ENCODE measurements at places on chromosomes 6 and 20.

DNA sequence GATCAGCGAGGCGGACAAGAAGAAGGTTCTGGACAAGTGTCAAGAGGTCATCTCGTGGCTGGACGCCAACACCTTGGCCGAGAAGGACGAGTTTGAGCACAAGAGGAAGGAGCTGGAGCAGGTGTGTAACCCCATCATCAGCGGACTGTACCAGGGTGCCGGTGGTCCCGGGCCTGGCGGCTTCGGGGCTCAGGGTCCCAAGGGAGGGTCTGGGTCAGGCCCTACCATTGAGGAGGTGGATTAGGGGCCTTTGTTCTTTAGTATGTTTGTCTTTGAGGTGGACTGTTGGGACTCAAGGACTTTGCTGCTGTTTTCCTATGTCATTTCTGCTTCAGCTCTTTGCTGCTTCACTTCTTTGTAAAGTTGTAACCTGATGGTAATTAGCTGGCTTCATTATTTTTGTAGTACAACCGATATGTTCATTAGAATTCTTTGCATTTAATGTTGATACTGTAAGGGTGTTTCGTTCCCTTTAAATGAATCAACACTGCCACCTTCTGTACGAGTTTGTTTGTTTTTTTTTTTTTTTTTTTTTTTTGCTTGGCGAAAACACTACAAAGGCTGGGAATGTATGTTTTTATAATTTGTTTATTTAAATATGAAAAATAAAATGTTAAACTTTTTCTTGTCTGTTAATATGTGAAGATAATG is 2.2 kb downstream of the HSPA1B start:
- DNase-seq, result no peak

GRCh38 chr20:12321736-12322135 is 404.0 kb downstream of the BTBD3 start:
- DNase-seq, result no peak

DNA sequence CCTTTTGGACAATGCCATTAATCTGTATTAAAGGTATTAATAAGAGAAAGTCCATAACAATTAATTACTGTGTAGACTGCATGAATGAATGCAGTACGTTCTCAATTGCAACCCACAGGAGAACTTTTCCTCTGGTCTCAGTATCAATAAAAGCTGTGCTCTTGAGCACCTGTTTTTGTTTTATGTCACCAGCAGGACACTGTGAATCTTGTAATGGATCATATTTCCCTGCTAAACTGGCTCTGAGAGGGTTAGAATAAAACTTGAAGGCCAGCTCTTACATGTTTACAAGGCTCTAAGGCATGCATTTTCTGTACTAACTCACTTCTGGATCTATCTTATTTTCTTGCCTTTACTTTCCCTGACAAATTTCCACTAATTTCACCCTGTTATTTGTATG is 214.3 kb upstream of the PLN start:
- no peak for DNase-seq

- DNase-seq, result no peak
These were observed 12.1 kb downstream of the APMAP start for GRCh38 chr20:24980291-24981053.

DNA sequence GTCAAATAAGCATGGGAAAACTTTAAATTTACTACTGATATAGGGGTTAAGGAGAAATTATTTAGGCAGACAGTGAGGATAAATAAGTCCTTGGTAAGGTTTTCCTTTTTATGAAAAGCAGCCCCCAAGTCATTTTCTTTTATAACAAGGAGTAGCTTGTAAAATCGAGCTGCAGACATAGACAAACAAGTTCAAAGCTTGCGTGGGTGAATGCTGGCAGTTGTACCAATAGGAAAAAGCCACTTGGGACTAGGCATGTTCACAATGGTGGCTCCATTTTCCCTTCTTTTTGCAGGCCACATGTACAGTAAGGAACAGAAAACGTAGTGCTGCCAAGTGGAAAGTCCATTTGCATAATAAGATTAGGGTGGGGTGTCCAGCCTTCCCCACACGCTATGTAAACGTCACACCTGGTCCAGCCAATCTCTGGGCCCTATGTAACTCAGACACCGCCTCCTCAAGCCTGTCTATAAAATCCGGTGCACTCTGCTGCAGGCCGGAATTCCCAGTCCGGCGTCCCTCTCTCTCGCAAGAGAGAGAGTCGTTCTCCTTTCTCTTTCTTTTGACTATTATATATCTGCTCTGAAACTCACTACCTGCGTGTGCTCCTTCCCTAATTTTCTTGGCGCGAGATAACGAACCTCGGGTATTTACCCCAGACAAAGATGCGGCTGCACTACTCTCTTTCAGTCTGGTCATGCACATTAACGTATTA is 217.1 kb upstream of the MAN1A1 start:
- DNase-seq, result no peak

- DNase-seq, result no peak
These were observed 2.6 kb downstream of the PRR18 start for GRCh38 chr6:166305562-166306117.

DNA sequence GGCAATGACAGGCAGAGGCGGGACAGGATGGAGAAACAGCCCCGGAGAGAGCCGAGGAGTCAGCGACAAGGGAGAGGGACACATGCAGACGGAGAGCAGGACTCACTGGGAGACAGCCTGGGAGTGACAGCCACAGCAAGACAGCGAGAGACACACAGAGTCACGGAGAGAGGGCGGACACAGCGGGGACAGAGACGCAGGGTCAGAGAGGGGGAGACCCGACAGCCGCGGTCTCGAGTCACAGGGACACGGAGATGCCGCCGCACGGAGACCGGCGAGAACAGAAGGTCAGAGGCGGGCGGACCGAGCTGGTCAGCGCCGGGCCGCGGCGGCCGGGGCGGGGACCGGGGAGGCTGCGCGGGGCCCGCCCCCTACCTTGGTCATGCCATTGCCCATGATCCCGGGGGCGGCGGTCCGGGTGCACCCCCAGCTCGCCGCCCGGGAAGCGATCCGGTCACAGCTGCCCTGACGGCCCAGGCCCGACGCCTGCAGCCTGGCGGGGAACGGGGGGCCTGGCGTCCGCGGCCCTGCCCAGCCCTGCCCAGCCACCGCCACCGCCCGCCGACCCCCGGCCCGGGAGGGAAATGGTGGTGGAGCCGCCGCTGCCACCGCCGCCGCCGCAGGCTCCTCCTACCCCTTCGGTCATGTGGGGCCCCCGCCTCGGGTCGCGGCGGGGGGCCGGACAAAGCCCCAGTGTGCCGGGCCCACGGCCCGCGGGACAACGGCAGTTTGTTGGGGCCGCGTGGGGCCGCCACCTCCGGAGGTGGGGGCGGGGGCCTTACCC is at the start of the genes DUSP15 and TTLL9:
Gene DUSP15 (minus strand): TSS at position 586 of the 784 bp plus-strand sequence. CDS start 190 bp downstream, at position 396.
Gene TTLL9 (plus strand): TSS at position 693 of the 784 bp plus-strand sequence. CDS start 493 bp downstream, outside the sequence.
- DNase-seq, result no peak

DNA sequence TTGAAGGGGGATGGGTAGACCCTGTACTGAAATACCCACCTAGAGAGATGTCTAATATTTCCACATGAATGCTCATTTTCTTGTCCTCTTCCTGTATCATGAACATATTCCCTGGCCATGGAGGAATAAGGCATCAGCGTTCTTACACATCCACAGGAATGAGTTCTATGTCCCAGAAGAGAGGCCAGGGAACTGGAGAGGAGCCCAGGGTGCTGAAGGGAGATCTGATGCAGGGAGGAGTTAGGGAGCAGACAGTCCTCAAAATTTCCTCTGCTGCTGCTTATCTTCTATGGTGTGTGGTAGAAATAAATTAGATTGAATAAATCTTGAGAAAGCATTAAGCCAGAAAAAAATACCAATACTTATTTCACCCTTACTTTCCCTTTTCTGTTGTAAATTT is 295.0 kb downstream of the KCNQ5 start:
- no peak for DNase-seq

DNA sequence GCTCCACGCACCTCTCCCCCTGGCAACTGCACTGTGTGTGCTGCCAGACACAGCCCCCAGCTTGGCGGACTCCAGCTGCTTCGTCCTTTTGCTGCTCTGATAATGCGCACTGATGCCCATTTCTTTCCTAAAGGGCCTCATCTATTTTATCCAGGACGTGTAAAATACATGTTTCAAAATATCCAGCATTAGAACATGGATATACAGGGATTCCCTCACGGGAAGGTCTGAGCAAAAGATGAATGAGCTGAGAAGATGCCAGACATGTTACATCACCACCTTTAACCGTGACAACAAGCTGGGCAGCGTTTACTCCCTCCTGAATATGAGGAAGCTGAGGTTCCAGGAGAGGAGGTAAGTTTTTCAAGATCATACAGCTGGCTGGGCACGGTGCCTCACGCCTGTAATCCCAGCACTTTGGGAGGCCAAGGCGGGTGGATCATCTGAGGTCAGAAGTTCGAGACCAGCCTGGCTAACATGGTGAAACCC is 32.8 kb downstream of the TNXB start:
- peak; percentile 73 for DNase-seq

- DNase-seq, result no peak
These were observed 189.0 kb upstream of the SOX4 start for GRCh38 chr6:21404577-21404976.

- DNase-seq, result no peak
These were observed 23.5 kb downstream of the CEP250 start for GRCh38 chr20:35478804-35479472.

DNA sequence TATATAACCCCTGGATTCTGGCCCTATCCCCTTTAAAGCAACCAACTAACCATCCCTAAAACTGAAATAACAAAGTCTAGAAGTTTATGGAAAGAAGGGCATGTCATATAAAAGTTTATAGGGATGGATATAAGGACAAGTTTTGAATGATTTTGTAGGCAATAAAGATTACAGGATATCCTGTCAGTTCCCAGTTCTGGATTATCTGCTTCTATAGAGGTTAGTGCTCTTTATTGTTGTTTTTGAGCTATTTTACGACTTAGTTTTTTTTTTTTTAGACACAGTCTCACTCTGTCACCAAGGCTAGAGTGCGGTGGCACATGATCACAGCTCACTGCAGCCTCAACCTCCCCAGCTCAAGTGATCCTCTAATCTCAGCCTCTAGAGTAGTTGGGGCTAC is 48.3 kb downstream of the ZFP64 start:
- DNase-seq, result no peak

- DNase-seq, result no peak
These were observed 360.3 kb downstream of the BTBD9 start for GRCh38 chr6:38279423-38279822.

- DNase-seq, result peak; percentile 35
These were observed 744 bp downstream of the RIOK1 start for GRCh38 chr6:7390226-7390878.

GRCh38 chr6:144379356-144379755 is 94.2 kb downstream of the UTRN start:
- no peak for DNase-seq

- peak; percentile 11 for DNase-seq
These were observed 19.5 kb upstream of the FAM8A1 start for GRCh38 chr6:17580518-17581048.

- DNase-seq, result no peak
These were observed 8.9 kb downstream of the TGIF2 start for GRCh38 chr20:36582322-36582721.

GRCh38 chr20:8242827-8243724 is 111.0 kb downstream of the PLCB1 start:
- no peak for DNase-seq

DNA sequence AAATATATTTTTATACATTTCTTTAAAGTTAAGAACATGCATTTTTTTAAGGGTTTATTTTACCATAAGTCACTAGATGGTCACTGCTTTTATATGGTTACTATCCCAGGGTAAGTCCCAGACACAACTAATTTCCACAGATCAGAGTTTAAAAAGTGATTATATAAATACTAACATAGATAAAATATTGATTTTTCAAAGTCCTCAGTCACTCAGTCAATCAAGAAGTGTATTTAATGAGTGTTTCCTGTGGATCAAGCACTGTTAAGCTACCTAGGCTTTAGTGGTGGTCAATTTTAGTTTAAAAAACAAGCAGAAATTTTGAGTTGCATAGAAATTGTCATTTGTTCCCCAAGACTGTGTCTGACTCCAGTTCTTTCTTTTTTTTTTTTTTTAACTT is 399.5 kb upstream of the SYNCRIP start:
- no peak for DNase-seq

All from astrocyte of the cerebellum (primary cell).